ENCODE measurements at places on chromosomes 7 and 10. TPM values are rescaled to one million over a fixed set of nuclear protein-coding genes. Genes with fewer than 3 reads are reported as not detected.

CCDC172 gene
- total RNA-seq: not detected

DNA sequence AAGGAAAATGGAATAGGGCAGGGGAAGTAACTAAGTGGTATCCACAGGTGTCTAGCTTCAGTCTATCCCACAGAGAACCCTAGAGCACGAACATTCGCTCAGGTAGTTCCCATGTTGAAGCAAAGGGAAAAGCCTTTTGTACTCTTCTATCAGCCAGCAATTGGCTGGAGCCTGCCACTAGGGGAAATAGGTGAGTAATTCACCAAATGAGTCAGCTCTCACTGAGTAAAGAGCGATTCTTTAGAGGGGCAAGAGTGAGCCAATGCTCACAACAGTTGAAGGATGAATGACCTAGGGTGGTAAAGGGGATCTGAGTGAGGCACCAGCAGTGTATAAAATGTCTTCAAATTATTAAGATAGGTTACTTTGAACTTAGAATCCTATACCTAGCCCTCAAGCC is 94.1 kb upstream of the ZNF800 start:
- no peak for DNase-seq

- DNase-seq: no peak
Measured at GRCh38 chr7:138848056-138848980, 50.3 kb upstream of the ATP6V0A4 start.

DNA sequence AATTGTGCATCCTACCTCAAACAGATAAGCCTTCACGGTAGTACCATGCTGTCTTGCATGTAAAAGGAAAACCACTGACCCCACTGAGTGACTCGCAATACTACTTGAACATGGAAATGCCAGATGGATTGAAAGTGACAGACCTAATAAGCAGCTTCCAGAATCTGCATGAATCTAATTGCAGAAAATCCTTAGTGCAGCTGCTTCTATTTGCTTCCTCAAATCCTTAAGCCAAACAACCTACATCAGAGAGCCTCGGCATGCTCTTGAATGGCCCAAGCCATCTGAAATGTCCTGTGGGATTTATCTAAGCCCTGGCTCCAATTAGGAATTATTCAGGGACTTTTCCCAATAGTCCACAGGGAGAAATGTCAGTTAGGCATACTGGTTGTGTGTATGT is 509.5 kb upstream of the CELF2 start:
- DNase-seq: no peak

GRCh38 chr10:28849309-28849708 is 172.0 kb downstream of the BAMBI start:
- DNase-seq: no peak

GRCh38 chr7:112215787-112216186 is 9.3 kb downstream of the ZNF277 start:
- no peak for DNase-seq

GRCh38 chr7:1046722-1047679 is 2.7 kb downstream of the GPR146 start:
- DNase-seq: peak; percentile 73

All from colonic mucosa (tissue), 4 donors.